T-helper 1 cell treated with Interleukin-12 subunit alpha and Interleukin-12 subunit beta and Interleukin-4 antibody, amounts not matched to agents 30 ng/mL and 1 ng/mL, for 36 hours (primary cell): ENCODE measurements at places on chromosomes 7 and 10. TPM values are rescaled to one million over a fixed set of nuclear protein-coding genes. Genes with fewer than 3 reads are reported as not detected.

Gene CAMK2B
- 0.27 TPM in 1 of 2 replicates, not detected in the other for total RNA-seq

Gene SGCE
- 0.32 and 0.46 TPM in 2 replicates for total RNA-seq

Gene LRRTM3
- total RNA-seq = 0.05 TPM in 1 of 2 replicates, not detected in the other

Gene PLPP4
- total RNA-seq = not detected in 2 replicates

Gene TUBAL3
- not detected in 2 replicates for total RNA-seq

Gene CRTAC1
- not detected in 2 replicates for total RNA-seq

Gene TMEM273
- total RNA-seq = 11.1 and 11.2 TPM in 2 replicates

Gene SPDYE6
- total RNA-seq = not detected in 2 replicates

Gene PPP1R3A
- not detected in 2 replicates for total RNA-seq

Gene SDK1
- 0.20 and 0.34 TPM in 2 replicates for total RNA-seq
